ENCODE measurements at places on chromosomes 12 and 14.

DNA sequence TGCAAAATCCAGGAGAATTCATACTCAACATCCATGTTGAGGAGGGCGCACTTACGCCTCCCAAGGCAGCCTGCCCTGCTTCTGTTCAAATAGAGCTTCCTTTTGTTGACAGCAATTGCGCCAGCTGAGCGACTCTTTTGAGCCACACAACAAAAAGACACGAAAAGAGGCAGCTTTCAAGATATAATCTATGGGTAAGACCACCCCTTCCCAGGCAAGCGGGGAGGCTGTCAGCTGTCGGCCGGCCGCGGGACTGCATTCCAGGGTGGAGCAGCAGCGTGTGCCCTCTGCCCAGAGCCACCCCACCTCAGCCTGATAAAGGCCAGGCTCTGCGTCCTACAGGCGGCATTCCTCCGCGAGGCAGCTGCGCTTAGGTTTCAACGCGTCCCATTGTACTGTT is 15.8 kb upstream of the STAB2 start:
- DNase-seq = no peak

- DNase-seq = no peak
These were observed 126.2 kb downstream of the GRIP1 start for GRCh38 chr12:66552716-66553115.

DNA sequence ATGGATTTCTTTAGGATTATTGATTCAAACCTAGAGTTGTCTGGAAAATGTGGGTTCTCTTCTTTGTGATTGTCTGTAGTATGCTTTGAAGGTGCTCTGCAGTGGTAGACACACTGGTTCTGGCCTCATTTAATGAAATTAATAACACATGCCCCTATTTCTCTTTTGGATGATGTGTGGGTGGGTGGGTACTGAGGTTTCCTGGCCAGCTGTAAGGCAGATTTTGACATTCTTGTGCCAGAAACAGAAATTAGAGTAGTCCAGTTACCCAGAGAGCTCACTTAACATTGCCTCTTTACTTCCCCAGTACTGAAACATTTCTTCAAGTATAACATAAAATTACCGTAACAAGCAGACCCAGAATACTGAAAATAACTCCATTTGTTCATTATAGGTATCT is 14.4 kb downstream of the TSFM start:
- no peak for DNase-seq

DNA sequence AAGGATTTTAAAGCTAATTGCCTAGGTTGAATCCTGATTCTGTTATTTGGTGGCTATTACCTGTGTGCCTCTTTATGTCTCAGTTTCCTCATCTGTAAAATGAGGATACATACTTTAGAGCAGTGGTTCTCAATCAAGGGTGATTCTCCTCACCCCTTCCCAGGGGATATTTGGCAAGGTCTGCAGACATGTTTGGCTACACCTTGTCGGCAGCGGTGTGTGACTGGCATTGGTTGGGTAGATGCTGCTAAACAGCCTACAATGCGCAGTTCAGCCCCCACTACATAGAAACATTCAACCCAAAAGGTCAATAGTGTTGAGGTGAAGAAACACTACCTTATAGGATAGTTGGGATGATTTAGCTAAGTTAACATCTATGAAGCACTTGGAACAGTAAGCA is 23.4 kb downstream of the LDHB start:
- no peak for DNase-seq

DNA sequence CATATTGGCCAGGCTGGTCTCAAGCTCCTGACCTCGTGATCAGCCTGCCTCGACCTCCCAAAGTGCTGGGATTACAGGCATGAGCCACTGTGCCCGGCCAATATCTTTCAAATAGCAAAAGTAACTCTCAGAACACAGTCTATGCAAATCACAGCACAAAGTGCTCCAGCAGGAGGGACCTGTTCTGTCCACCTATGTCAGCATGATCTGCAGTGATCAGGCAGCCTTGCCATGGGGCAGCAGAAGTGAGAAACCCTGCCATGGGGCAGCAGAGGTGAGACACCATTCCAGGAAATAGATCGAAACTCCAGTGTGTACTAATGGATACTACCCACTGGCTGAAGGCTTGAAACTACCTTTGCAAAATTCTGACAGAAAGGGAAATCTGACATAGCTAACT is 78.5 kb upstream of the EIF5 start:
- DNase-seq = no peak

DNA sequence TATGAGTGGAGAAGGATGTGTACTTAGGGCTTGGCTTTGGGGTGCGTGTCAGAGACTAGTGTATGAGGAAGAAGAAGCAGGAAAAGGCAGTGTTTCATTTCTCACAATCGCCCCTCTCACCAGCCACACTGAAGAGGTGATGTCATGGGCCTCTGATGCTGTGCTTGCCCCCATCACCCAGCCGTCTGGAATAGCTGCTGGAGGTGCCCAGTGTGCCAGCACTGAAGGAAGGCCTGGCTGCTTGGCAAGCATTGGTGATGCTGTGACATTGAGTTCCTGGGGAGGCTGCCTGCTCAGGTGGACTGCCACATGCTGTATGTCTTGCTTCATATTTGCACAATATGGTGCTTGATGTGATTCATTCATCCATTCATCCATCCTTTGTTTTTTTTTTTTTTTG is 56.2 kb downstream of the CRADD start:
- no peak for DNase-seq

- DNase-seq = no peak
These were observed 211.0 kb downstream of the IPO8 start for GRCh38 chr12:30484658-30485057.

DNA sequence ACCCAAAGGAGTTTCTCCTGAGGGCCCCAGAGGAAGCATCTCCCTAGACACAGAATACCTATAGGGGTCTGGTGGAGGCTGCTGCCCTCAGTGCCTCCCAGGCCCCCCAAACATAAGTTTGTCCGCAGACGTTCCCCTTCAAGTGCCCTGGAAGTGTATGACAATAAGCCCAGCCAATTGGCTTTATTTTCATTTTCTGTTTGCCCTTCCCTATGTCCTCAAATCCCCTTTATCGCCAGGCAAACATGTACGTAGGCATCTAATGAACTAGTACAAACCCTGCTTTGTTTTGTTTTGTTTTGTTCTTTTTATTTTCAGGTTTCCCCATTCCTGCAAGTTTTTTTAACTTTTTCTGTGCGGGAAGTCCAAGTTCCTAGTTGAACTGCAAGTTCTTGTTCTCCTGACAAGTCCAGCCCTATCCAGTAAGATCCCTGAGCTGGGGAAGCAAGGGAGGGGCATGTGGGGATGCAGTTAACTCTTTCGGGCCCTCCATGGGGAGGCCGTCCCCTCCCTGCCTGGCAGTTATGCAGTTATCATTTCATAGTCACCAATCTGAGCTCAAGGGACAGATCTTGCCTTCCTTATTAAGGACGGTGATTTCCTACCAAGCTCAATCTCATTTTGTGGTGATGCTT is 141.9 kb downstream of the KCNA5 start:
- no peak for DNase-seq

- DNase-seq = no peak
These were observed 154.5 kb upstream of the CLEC14A start for GRCh38 chr14:38410442-38410841.

- DNase-seq = no peak
These were observed 23.5 kb upstream of the GPRC5D start for GRCh38 chr12:12975322-12976077.

- no peak for DNase-seq
These were observed 52.0 kb downstream of the WASHC3 start for GRCh38 chr12:102009796-102010195.

GRCh38 chr14:100861188-100861936 is 35.4 kb downstream of the MEG3 start:
- no peak for DNase-seq

- DNase-seq = no peak
These were observed 53.5 kb downstream of the SUDS3 start for GRCh38 chr12:118429688-118430383.

- no peak for DNase-seq
These were observed 28.9 kb upstream of the NUDT4 start for GRCh38 chr12:93348575-93349435.

DNA sequence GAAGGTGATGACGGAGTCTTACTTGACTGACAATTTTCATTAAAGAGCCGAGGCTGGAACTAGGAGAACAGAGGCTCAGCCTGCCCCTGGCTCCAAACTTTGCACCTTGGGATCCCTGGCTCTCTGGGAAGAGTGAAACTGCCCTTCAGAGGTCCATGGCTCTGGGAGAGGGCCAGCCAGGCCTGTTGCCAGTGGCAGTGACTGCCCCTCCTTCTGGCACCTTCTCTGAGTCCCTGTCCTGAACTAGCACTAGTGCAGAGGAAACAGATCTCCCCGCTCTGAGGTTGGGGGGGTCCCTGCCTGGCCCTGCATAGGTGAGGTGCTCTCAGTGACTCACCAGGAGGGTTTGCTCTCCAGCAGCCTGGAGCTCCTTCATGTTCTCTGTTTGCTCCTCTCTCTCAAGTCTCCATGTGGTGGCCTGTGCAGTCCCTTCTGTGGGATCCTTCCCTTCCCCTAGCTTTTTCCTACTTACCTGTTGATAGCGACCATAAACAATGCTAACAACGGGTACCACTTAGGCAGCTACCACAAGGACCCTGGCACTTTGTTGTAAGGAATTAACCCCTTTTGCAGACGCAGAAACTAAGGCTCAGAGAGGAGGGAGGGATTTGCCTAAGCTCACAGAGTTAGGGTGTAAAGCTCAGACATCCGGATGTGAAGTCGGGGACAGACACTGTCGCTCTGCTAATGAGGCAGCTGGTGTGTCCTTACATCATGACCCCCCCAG is 22.4 kb downstream of the FAM222A start:
- DNase-seq = no peak

- DNase-seq = no peak
These were observed 40.2 kb downstream of the ETV6 start for GRCh38 chr12:11689591-11690186.

DNA sequence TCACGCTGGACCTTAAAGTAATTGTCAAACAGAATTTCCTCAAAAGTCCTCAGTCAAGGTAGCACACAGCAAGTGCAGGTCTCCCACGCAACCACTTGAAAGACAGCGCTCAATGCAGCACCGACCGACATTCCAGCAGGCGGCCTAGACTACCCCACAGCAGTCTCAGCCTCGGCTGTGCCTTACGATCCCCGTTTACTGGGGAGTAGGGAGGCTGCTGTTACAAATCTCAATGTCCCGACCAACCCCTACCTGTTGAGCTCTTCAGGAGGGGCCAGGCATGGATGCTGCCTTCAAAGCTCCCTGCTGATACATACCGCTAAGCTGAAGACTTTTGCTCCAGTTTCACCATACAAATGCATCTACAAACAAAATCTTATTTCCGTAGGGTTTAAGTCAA is 21.8 kb downstream of the VPS37B start:
- no peak for DNase-seq

DNA sequence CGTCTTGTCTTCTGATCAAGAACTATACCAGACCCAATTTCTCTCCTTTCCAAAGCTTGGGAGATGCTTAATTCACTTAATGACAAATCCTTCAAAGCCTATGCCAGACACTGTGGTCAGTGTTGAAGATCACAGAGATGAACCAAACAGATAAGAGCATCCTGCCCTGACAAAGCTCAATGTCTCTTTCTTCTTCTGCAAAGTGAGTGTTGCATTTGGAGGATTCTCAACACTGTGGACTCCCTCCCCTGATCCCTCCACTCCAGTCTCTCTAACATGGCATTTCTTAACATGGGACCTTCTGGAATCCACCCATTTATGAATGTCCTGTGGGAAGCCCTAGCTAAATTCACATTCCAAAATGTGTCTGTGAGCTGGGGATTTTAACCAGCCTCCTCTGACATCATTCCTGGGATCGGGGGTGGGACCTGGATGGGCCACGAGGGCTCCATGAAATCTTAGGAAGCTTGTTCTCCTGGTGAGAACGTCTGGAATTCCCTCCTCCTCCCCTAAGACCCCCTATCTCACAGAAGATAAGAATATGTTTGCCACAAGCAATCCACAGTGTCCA is 20.3 kb downstream of the SYNE3 start:
- peak; percentile 45 for DNase-seq

DNA sequence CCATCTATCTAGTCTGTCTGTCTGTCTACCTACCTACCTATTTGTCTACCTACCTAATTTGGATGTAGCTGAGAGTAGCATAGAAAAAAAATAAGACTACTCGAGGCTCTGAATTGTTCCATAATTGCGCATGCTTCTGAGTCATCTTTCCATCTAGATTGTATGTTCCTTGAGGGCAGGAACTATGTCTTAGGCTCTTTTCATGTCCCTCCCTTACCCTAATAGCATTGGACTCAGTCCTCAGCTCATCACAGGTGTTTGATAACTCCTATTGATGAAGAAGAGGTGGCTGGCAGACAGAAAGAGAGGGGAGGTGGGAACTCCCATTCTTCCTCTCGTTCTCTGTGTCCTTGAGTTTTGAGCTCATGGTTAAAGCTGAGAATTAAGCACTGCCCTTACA is 263.7 kb downstream of the TTC6 start:
- DNase-seq = no peak

DNA sequence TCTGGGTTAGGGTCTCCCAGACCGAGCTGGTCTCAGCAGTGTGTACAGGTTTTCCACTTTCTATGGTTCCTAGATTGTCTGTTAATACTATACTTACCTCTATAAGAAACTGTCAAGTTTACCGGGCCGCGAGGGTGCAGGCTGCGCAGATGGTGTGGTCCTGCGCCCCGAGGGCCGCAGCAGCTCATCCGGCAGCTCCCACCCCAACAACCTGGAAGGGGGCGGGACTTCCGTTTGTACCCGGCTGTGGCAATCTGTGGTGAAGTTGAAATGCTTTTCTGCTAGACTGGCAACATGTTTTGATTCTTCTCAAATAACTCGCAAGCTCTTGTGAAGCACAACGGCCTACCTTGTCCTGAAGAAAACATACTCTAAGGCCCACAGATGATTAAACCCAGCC is at the start of gene CLEC9A:
Gene CLEC9A (plus strand): TSS at position 237 of the 400 bp plus-strand sequence. CDS start 22,006 bp downstream, outside the sequence.
- no peak for DNase-seq

- DNase-seq = no peak
These were observed 76.1 kb upstream of the HECTD1 start for GRCh38 chr14:31283578-31284252.

DNA sequence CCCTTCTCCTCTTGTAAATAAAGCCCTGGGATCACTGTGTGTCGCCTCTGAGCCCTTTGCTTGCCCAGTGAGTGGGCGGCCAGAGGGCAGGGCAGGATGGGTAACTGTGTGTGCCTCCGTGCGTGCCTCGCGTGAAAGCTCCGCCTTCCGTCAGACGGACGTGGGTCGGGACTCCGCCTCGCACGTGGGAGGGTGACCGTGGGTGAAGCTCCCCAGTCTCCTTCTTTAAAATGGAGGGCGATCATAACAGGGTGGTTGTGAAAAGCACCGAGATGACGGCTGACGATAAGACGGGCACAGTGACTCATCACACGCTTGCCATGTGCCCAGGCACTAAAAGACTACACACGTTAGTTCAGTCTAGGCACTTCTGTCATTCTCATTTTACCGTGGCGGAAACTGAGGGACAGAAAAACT is 9.2 kb downstream of the PHB2 start:
- DNase-seq = peak; percentile 95

- no peak for DNase-seq
These were observed 422.6 kb downstream of the ATP23 start for GRCh38 chr12:58363971-58364370.

DNA sequence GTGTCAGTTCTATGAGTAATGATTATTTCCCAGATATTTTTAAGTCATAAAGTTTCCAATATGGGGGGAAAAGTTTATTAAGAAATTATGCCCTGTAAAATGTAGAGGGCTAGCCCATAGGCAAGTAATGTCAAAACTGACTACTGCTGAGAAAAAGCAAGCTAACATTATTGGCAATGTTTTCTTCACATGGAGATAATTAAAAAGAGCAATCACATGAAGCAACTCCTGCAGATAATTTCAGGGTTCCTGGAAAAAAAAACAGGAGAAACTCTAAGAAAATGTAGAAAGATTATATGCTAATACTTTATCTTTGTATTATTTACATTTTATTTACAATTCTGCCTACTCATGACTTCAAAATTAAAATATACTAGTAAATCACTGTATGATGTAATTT is 39.8 kb downstream of the PPP1R12A start:
- DNase-seq = no peak

Data from CD4-positive, alpha-beta T cell treated with Interleukin-15 for 4 hours (primary cell).